Activated CD4-positive, alpha-beta T cell treated with anti-CD3 and anti-CD28 coated beads for 36 hours (primary cell): ENCODE measurements at places on chromosomes 12 and 14. TPM values are rescaled to one million over a fixed set of nuclear protein-coding genes. Genes with fewer than 3 reads are reported as not detected.

GRCh38 chr14:57933349-57933748 lies 67.5 kb upstream of the SLC35F4 start:
- no peak for DNase-seq
- peaks cover 3% of the 10 kb centered on the region for H3K27me3 ChIP-seq
- no peak overlapping the region for H3K4me3 ChIP-seq
- H3K27ac ChIP-seq = no peak overlapping the region

DNA sequence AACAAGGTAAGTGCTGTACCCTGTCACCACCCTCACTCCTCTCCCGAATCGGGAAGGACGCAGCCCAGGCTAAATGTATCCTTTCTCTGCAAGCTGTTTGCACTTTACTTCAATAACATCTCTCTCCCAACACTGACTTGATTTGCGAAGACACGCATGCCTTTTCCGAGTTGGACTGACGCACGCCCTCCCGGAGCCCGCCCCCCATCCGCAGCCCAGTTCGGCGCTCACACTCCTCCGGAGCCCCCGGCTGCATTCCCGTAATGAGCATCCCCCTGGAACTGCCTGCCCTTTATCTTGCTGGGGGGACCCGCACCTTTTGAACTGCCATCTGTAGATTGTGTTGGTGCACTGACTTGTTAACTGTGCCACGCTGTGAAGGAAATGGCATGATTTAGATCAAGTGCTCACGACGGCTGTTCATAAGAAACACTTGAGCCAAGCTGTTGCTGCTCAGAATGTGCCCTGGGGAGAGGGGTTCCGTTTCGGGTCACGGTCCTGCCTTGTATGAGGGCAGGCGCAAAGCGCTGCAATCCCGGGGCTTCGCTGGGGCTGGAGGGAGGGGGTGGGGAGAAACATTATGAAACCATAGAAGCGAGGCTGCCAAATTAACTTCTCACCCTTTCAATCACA lies 176.6 kb upstream of the CDKN3 start:
- H3K4me3 ChIP-seq = peak overlapping the region; percentile 28
- H3K36me3 ChIP-seq = no peaks in the 10 kb centered on the region
- peak; percentile 4 for DNase-seq
- peaks cover 14% of the 10 kb centered on the region for H3K4me1 ChIP-seq

DNA sequence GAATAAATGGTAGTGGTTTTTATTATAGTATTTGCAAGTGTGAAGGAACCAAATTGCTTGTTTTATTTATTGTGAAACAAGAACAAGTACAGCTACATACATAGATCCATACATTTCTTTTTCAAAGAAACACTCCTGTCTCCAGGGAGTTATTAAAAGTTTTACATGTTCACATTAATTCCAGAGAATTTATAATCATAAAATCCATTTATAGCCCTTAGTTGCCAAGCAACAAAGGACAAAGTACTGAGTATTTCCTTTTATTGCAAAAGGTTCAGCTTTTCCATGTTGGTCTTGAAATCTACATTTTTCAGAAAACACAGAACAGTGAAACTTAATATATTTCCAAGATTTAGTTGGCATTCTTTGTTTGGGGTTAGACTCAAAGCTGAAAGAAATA lies 9.5 kb downstream of the MYRFL start:
- DNase-seq = no peak
- H3K27ac ChIP-seq = no peak overlapping the region
- no peaks in the 10 kb centered on the region for H3K36me3 ChIP-seq
- peaks cover 12% of the 10 kb centered on the region for H3K27me3 ChIP-seq

- DNase-seq = no peak
- H3K27me3 ChIP-seq = peaks cover 3% of the 10 kb centered on the region
- peaks cover 3% of the 10 kb centered on the region for H3K4me1 ChIP-seq
- no peak overlapping the region for H3K27ac ChIP-seq
Observed at GRCh38 chr12:47022296-47022695, 57.1 kb upstream of the PCED1B start.

DNA sequence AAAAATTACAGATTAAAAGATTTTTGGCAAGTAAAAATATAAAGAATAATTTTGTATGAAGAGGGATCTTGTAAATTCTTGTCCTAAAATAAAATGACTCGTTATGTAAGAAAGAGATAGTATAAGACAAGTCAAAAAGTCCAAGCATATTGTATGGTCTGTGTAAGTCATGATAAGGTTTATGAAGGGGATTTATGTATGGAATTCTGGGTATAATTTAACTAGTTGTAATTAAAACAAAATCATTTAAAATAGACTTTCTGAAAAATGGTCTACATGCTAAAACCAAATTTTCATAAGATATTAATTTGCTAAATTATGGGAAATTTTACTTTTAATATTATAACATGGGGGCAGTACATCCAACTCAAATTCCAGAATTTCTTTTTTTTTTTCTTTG lies 17.6 kb upstream of the PEX5 start:
- peaks cover 13% of the 10 kb centered on the region for H3K27me3 ChIP-seq
- H3K36me3 ChIP-seq = no peaks in the 10 kb centered on the region
- no peak overlapping the region for H3K4me3 ChIP-seq
- H3K4me1 ChIP-seq = no peaks in the 10 kb centered on the region

GRCh38 chr12:55818140-55818728 lies 393 bp downstream of the ORMDL2 start:
- peaks cover 51% of the 10 kb centered on the region for H3K4me1 ChIP-seq
- DNase-seq = no peak
- peaks cover 44% of the 10 kb centered on the region for H3K36me3 ChIP-seq
- no peak overlapping the region for H3K4me3 ChIP-seq

DNA sequence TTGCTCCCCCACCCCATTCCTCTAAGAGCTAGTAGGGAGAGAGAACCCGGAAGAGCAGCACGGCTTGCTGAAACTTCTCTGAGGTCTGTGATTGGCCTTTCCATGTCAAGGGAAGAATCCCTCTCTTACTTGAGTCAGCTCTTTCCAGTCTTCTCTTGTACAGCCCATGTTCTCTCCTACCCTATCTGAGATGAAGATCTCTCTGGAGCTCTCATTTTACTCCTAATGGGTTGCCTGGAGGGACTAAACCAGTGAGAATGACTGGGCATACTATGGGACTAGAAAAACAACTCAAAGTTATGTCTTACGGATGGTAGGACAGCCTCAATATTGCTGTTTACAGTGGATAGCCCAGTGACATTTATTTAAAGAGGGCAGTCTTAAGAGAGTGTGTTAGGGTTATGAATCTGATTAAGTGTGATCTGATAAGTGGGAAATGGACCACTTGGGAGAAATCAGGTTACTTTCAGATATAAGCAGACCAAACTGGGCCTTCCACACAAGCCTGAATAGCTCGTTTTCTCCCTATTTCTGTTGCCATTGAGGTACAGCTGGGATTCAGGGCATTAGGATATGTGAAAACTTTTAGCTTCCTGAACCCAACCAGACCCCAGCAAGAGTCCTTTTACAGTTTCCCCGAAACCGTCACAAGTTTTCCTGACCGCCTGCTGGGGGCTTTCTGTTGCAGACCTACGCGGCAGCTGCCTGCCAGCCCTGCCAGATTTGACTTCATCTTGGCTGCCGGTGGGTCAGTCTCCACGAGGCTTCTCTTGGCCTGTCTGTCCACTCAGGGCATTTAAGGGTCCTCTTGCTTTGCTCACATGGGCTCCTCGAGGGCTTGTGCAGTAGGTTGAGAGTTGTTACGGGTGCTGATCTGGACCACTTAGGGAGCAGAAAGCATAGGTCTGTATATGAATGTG lies 16.9 kb downstream of the ETV6 start:
- no peaks in the 10 kb centered on the region for H3K27me3 ChIP-seq
- H3K4me3 ChIP-seq = no peak overlapping the region
- no peak overlapping the region for H3K27ac ChIP-seq
- peaks cover 70% of the 10 kb centered on the region for H3K4me1 ChIP-seq
- H3K36me3 ChIP-seq = peaks cover 37% of the 10 kb centered on the region

DNA sequence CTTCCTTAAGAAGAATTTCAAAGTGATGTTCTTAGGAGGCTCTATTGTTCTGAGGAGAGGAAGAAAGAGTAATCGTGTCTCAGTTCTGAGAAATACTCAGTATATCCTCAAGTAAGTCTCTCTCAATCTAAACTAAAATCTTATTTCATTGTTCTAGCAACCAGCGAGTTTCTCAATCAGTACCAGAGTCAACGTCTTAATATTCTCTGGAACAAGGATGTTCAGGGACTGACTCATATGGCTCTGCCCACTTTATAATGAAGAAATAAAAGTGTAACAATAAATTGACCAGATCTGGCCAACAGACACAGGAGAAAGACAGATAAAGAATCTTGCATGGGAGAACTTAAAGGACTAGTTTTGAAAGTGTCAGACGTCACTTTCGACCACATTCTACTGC lies 469.8 kb upstream of the FLRT2 start:
- H3K27me3 ChIP-seq = no peaks in the 10 kb centered on the region
- H3K4me3 ChIP-seq = no peak overlapping the region
- H3K36me3 ChIP-seq = no peaks in the 10 kb centered on the region
- DNase-seq = no peak
- no peak overlapping the region for H3K27ac ChIP-seq

- peaks cover 24% of the 10 kb centered on the region for H3K4me1 ChIP-seq
- peak overlapping the region; percentile 82 for H3K27ac ChIP-seq
- H3K36me3 ChIP-seq = peaks cover 28% of the 10 kb centered on the region
- no peaks in the 10 kb centered on the region for H3K27me3 ChIP-seq
Observed at GRCh38 chr12:56119361-56119796, 1.3 kb downstream of the ZC3H10 start.

GRCh38 chr12:32939801-32940200 lies 43.2 kb upstream of the PKP2 start:
- no peak for DNase-seq
- H3K27me3 ChIP-seq = no peaks in the 10 kb centered on the region
- no peaks in the 10 kb centered on the region for H3K4me1 ChIP-seq
- no peaks in the 10 kb centered on the region for H3K36me3 ChIP-seq
- no peak overlapping the region for H3K4me3 ChIP-seq
- no peak overlapping the region for H3K27ac ChIP-seq

- no peak for DNase-seq
- H3K4me3 ChIP-seq = no peak overlapping the region
- peaks cover 16% of the 10 kb centered on the region for H3K27me3 ChIP-seq
- H3K27ac ChIP-seq = no peak overlapping the region
- H3K4me1 ChIP-seq = no peaks in the 10 kb centered on the region
Observed at GRCh38 chr14:105126981-105127329, 41.6 kb downstream of the JAG2 start.

DNA sequence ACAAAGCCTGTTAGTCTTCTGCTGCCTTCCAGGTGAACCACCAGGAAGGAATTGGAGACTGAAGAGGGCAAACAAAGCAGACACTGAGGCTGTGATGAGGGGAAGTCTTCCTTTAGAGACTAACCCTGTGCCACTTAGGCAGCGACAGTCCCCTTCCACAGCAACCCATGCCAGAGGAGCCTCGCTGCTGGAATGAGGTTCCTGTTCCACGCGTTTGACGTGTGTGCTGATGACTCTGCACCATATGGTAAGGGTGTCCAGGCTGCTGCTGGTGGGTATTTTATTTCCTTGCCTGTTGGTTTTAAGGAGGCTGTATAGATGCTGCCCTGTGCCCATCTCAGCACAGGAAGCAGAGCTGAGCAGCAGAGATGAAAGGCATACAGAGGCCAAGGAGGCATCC lies 361.9 kb upstream of the FKBP4 start:
- no peak overlapping the region for H3K4me3 ChIP-seq
- no peaks in the 10 kb centered on the region for H3K36me3 ChIP-seq
- H3K4me1 ChIP-seq = no peaks in the 10 kb centered on the region
- DNase-seq = no peak
- H3K27ac ChIP-seq = no peak overlapping the region
- H3K27me3 ChIP-seq = peaks cover 5% of the 10 kb centered on the region

DNA sequence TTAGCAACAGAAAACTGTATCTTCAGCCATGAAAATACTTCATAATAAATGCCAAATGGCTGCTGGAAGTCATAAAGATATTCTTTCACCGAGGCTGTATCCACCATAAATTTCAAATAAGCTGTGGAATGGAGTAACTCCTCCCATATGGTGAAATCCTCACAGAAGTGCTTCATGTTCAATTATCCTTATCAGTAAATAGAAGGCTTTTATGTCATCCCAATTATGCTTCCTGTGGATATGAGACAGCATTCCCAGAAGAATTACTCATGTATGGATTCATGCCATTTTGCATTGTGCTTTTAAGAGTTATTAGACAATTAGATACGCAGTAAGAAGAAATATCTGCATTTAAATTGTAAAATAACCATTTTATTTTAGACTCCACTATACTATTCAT lies 99.0 kb downstream of the RTN1 start:
- no peak for DNase-seq
- H3K4me1 ChIP-seq = no peaks in the 10 kb centered on the region
- H3K36me3 ChIP-seq = no peaks in the 10 kb centered on the region
- H3K27ac ChIP-seq = no peak overlapping the region

- no peak overlapping the region for H3K4me3 ChIP-seq
- peaks cover 11% of the 10 kb centered on the region for H3K4me1 ChIP-seq
- peaks cover 11% of the 10 kb centered on the region for H3K36me3 ChIP-seq
- H3K27me3 ChIP-seq = no peaks in the 10 kb centered on the region
- peak; percentile 20 for DNase-seq
Observed at GRCh38 chr12:95997911-95998510, 1.9 kb upstream of the HAL start.

DNA sequence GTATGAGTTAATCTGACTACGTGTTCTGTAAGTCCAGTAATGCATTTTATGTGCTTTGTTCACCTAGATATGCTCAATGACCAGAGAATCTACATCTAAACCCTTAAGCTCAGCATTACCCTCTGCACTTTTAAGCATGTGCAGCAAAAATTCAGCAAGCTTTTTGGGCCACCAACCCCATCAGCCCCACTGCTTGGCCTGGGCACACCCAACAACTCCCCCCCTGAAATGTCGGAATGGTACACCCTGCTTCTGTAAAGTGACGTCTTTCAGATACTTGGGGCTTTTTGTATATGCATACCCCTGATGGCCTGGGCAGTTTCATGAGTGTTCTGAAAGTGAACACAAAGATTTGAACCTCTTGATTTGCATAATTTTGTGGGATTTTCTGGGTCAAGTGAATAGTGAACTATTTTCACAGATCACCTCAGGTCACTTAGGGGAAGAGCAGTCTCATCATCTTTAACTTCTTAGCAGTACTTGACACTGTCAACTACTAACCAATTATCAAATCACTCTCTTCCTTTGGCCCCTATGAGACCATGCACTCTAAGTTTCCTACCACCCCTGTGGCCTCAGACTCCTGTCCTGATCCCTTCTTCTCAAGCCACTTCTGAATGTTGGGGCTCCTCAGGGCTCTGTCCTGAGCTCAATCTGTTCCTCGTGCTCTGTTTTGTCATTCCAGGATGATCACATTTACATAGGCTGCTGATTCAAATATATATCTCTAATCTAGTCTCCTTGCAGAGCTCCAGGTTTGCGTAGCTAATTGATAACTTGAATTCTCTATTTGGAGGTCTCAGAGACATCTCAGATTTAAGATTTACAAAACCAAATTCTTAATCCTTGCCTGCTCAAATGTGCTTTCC lies 36.3 kb upstream of the PPM1A start:
- no peaks in the 10 kb centered on the region for H3K36me3 ChIP-seq
- H3K27ac ChIP-seq = no peak overlapping the region
- H3K4me3 ChIP-seq = no peak overlapping the region
- H3K27me3 ChIP-seq = peaks cover 9% of the 10 kb centered on the region
- no peaks in the 10 kb centered on the region for H3K4me1 ChIP-seq

KLRF2 gene
- total RNA-seq = not detected

SLC17A8 gene
- total RNA-seq = not detected

TSPAN19 gene
- not detected for total RNA-seq

TEP1 gene
- 40.1 TPM for total RNA-seq

CIT gene
- 71.5 TPM for total RNA-seq

LBHD2 gene
- total RNA-seq = not detected

GRIP1 gene
- total RNA-seq = 2.4 TPM
